Astrocyte of the cerebellum (primary cell): ENCODE measurements at places on chromosomes 6 and 20.

DNA sequence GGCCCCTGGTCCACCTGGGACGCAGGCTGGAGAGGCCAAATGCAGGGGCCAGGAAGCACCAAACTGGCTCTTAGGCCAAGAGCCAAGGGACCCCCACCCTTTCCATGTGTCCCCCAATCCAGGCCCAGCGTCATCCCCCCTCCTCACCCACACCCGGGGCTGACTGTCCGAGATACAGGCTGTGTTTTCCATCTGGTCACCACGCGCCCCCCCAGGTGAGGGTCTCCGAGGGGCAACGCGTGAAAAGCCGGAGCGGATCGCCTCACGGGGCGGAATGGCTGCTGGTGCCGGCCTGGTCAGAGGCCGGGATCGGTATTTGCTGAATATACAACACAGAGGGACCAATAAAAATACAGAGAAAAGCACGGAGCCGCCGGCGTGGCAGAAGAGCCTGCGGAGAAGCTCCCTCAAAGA, 5.2 kb upstream of the ABHD16B start:
- no peak for DNase-seq

DNA sequence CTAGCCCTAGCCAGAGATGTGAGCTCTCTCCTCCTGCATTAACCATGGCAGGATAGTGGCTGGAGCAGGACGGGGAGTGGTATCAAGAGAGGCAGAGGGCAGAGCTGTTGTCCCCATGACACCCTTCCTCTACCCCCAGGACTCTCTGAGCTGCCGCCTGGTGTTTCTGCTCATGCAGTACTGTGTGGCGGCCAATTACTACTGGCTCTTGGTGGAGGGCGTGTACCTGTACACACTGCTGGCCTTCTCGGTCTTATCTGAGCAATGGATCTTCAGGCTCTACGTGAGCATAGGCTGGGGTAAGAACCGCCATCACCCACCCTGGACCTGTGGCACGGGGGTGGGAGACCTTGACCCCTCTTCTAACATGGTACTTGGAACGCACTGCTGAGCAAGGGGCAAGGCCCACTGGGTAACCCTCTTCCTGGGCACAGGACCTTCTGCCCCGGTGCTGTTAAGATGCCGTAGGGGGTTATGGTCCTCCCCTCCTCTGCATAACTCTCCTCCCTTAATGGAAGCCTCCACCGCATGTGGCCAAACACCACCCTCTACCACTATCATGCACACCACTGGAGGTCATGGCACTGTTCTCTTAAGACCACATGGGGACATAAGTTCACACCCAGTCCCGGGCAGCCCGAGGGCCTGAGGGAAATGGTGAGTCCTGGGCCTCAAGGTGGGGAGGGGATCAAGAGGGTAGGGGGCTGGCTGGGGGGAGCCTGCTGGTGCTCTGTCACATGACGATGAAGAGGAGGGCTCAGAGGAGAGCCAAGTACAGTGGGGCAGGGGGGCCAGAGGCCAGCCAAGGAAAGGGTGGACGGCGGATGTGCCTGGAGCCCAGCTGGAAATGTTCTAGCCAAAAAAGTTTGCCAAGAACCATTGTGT, 25.1 kb downstream of the GLP1R start:
- DNase-seq, result no peak

GRCh38 chr6:36226438-36227047, 30.0 kb downstream of the BRPF3 start:
- DNase-seq, result no peak

- DNase-seq, result no peak
Measured at GRCh38 chr6:167933290-167933689, 64.2 kb upstream of the KIF25 start.

GRCh38 chr6:3410385-3411360, 46.2 kb downstream of the SLC22A23 start:
- DNase-seq, result peak; percentile 49

- peak; percentile 11 for DNase-seq
Measured at GRCh38 chr6:24666097-24666640, 530 bp downstream of the TDP2 start.

GRCh38 chr20:12237772-12238171, 320.1 kb downstream of the BTBD3 start:
- no peak for DNase-seq

- no peak for DNase-seq
Measured at GRCh38 chr6:170266061-170266825, 24.6 kb downstream of the DLL1 start.

DNA sequence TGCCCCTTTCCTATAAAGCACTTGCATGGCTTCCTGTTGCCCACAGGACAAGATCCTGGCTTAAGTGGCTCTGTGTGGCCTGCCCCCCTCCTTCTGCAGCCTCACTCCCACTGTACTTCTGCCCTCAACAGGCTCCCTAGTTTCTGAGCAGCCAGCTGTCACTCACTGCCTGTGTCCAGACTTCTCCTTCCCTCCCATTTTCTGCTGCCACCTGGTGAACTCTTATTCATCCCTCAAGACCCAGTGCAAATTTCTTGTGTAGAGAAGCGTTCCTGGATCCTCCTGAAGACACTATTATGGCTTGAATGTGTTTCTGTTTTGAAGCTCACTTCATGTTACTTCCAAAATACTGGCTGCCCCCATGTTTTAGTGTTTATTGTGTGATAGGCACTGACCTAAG, 26.5 kb downstream of the SNPH start:
- no peak for DNase-seq

- DNase-seq, result no peak
Measured at GRCh38 chr6:150272976-150273315, 95.9 kb upstream of the IYD start.

DNA sequence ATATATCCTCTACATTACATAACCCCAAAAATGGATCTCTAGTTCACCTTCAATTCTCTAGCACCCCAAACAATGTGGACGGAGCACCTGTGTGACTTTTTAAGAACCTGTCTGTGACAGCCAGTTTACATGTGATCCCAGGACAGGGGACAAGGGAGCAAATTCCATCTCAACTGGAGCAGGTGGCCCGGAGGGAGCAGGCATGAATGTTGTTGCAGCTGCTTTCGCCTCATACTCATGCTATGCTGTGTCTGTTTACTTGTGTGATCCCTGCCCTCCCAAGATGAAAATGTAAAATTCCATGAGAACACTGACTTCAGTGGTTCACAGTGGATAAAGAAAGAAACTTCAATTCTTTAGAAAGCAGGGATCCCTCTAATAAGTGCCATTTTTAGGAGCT, 600.3 kb downstream of the CDH26 start:
- no peak for DNase-seq

DNA sequence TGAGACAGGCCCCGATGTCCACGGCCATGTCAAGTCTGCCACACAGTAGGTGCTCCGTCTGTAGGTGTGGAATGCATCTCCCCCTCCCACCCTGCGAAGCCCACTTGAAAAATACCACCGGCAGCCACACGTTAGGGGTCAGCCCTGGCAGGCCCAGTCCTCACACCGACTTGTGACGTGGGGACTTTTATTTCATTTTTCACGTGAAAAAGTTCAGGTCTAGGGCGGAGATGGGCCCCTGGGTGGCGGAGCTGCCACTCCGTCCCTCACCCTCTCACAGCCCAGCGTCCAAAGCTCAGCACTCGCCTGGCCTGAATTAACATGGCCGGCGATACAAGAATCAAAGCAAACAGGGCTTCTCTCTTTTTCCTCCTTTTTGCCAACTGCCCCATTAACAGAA, 3.8 kb upstream of the TUBB1 start:
- DNase-seq, result no peak

- DNase-seq, result peak; percentile 26
Measured at GRCh38 chr6:133208183-133208755, 32.9 kb upstream of the EYA4 start.
